Panc1 (cell line): ENCODE measurements at places on chromosomes 5 and 9. TPM values are rescaled to one million over a fixed set of nuclear protein-coding genes. Genes with fewer than 3 reads are reported as not detected.

GRCh38 chr5:171827162-171827561 lies 41.5 kb downstream of the SMIM23 start:
- no peak overlapping the region for H3K4me3 ChIP-seq
- no peaks in the 10 kb centered on the region for H3K4me1 ChIP-seq
- H3K36me3 ChIP-seq, result no peaks in the 10 kb centered on the region

- no peaks in the 10 kb centered on the region for H3K4me1 ChIP-seq
- H3K27ac ChIP-seq, result no peak overlapping the region
- no peaks in the 10 kb centered on the region for H3K27me3 ChIP-seq
These were observed 29.7 kb downstream of the GRIA1 start for GRCh38 chr5:153520137-153520536.

- H3K27me3 ChIP-seq, result no peaks in the 10 kb centered on the region
- no peak overlapping the region for H3K4me3 ChIP-seq
- H3K27ac ChIP-seq, result no peak overlapping the region
- no peaks in the 10 kb centered on the region for H3K4me1 ChIP-seq
- DNase-seq, result no peak
- no peaks in the 10 kb centered on the region for H3K36me3 ChIP-seq
These were observed 67.9 kb downstream of the STK10 start for GRCh38 chr5:172119921-172120688.

The SLC46A2 gene
- not detected for total RNA-seq

DNA sequence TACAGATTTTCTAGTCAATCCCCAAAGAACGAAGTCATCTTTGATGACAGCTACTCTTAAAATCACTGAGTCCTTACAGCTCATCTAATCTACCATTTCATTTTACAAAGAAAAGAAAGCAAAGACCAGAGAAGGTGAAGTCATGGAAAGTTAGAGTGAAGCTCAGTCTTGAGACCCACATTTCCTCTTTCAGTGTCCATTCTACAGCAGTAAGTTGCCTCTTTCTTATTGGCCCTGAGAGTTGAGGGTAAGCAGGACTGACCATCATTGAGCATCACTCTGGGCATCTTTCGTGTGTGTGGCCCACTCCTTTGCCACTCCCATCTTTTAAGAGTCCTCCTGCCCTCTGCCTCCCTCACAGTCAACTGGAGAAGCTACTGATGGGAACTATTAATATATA lies 251.8 kb upstream of the NR4A3 start:
- H3K4me1 ChIP-seq, result no peaks in the 10 kb centered on the region
- H3K27ac ChIP-seq, result no peak overlapping the region
- no peaks in the 10 kb centered on the region for H3K27me3 ChIP-seq
- H3K4me3 ChIP-seq, result no peak overlapping the region
- no peak for DNase-seq

GRCh38 chr9:98087420-98088354 lies 31.2 kb downstream of the NANS start:
- H3K4me3 ChIP-seq, result no peak overlapping the region
- H3K27ac ChIP-seq, result no peak overlapping the region
- no peak for DNase-seq
- no peaks in the 10 kb centered on the region for H3K36me3 ChIP-seq
- no peaks in the 10 kb centered on the region for H3K4me1 ChIP-seq
